Activated CD8-positive, alpha-beta memory T cell treated with anti-CD3 and anti-CD28 coated beads, Interleukin-2, amount 50 U/mL, for 48 hours (primary cell): ENCODE measurements at places on chromosomes 3 and 15.
A peak's percentile ranks its signal among the peaks of the same experiment; 100 is the strongest.

DNA sequence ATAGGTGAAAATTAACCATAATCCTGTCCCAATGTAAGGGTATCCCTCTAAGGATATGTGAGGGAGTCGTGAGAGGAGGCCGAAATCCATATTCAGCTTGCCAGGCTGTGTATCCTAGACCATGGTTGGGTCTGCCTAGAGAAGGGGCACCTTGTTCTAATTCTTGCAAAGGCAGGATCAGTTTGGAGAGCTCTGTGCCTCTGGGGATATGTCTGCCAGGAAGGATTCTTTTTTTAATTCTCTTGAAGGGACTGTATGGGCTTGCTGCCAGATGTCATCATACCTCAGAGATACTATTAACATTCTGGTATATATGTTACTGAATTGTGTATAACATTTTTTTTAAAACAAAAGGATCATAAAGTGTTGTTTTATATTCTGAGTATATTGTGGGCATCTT is 2.4 kb downstream of the ATP1B3 start:
- no peak for DNase-seq

GRCh38 chr3:123854905-123855304 is 29.2 kb downstream of the MYLK start:
- no peak for DNase-seq

- DNase-seq, result no peak
Observed at GRCh38 chr15:57680021-57680420, 26.5 kb upstream of the POLR2M start.

GRCh38 chr3:194058189-194058571 is 77.8 kb upstream of the HES1 start:
- DNase-seq, result no peak

GRCh38 chr3:9402410-9403228 is 5.2 kb downstream of the SETD5 start:
- DNase-seq, result no peak

DNA sequence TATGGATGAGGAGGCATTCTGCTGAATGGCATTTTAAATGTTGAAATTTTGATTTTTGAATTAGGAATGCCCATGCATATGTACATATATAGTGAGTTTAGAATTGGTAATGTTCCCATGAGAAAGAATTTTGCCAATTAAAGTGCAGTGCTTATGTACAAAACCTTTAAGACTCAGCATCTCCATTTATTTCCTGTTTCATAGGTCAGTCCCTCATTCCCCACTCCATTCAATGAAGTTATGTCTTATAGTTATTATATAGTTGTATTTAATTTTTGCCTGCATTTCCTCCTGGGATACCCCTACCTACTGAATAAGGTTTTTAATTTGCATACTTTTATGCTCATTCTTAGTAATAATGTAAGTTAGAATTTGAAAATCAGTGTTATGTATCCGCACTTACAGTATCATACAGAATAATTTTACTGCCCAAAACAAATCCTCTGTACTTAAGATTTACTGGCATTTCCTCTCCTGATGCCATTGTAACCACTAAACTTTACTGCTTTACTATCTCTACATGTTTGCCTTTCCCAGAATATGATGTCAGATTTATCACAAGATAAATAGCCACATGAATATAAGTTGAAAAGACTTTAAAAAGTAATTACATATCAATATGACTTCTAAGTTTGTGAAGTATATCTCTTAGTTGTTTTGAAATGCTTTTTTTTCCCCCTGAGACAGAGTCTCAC is 389.1 kb upstream of the NDN start:
- no peak for DNase-seq

- no peak for DNase-seq
Observed at GRCh38 chr3:24120434-24120833, 175.3 kb downstream of the NR1D2 start.

GRCh38 chr3:170806676-170807075 is 63.3 kb downstream of the RPL22L1 start:
- no peak for DNase-seq

DNA sequence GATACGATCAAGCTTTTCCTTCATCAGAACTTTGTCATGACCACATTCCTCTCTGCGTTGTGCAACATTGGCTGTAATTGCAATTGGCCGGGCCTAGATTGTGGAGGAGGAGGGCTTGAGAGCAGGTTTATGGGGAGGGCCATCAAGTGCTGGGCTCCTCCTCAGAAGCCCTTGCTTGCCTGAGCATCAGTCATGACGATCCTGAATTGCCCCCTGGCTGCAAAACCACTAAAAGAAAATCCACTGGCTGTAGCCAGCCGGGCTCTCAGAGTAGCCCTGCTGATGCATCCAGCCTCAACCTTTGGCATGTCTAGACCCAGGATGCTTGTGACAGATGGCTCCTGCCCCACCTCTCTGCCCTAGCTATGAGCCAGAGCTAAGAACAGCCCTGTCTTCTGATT is 13.4 kb upstream of the TRH start:
- no peak for DNase-seq

- peak; percentile 88 for DNase-seq
Observed at GRCh38 chr15:75204340-75205063, 2.8 kb downstream of the C15orf39 start.

DNA sequence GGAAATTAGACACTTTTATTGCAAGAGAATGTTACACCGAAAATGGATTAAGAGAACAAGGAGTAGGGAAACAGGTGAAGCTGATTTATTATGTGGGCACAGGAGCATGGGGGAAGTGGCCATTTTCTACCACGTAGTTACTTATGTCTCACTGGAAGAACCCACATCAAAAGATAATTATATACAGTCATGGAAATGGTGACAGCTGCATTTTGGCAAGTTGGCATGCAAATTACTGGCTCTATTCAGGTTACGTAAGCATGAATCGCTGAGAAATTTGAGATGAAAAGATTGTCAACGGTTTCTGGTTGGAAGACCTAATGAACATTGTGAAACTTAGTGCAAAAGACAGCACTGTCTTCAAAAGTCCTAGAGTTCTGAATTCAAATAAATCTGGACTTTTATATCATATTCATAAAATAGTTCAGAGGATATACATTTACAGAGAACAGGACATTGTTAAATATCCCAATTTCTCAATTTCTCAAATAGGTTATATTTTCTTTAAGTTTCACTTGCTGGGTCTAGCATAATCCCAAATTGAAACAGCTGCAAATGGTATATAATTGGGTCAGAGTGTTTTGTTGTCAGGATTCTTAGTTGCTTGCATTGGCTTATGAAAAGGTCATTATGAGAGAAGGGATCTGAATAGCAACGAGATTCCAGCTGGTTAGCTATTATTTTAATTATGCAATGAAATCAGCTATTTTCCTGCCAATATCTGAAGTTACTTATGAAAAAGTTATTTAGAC is 567.8 kb downstream of the ZPLD1 start:
- no peak for DNase-seq

DNA sequence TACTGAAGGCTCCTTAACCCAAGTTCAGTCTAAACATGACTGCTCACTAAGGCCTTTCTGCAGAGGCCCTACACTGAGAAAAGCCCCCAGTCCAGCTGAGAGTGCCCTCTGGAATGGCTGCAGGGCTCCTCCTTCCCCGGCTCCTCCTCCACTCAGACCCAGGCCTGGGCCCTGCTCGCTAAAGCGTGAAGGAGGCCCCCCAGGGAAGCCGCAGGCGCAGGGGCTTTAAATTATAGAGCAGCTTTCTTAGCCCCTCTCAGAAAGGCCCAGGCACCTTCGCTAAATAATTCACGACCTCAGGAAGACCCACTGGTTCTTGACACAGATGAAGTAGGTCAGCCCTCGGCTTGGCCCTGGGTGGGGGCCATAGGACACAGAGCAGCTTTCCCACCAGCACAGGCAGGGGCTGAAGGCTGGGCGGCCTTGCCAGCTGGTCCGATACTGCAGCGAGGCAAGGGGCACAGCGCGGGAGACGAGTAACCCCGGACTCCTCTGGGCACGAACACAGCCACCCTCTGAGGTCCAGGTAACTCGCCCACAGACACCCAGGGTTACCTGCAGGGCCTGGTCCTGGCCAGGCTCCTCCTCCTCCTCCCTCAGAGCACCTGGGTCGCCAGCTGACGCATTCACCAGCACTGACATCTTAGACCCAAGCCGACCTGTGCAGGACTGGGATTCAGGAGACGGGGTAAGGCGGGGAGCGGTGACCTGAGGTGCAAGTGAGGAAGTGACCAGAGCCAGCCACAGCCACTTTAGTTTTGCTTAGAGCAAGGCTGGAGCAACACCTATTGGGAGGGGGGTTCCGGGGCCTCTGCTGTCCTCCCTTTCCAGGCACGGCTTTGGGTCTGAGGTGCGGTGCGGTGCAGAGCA is 36.9 kb downstream of the RBPMS2 start:
- DNase-seq, result no peak

GRCh38 chr3:72829701-72830100 is 18.5 kb downstream of the SHQ1 start:
- DNase-seq, result no peak

GRCh38 chr3:126671521-126671920 is 16.6 kb upstream of the TXNRD3 start:
- DNase-seq, result no peak

DNA sequence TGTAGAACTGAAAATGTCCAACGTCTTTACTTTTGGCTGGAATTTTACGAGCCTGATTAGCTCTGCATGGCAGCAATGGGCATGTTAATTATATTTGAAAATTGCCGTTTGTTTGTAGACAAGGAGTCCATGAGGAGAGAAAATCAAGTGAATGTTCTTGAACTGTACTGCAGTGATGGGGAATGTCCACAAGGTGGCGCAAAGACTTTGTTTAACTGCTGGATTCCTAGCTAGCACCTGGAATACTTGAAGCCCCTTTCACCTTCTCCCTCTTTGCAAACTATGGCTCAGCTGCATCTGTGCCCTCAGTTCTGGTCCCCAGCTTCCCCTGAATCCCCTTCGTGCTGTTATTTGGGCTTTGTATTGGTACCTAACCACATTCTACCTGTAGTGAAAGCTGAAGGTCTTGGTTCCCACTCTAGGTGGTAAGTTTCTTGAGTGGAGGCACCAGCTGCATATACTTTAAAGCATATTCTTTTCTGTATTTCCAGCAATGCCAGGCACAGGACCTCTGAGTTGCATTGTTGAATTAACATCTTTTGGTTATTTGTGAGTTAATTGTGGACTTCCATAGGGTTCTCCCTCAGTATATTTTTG is 25.3 kb downstream of the EXOG start:
- DNase-seq, result peak; percentile 68

DNA sequence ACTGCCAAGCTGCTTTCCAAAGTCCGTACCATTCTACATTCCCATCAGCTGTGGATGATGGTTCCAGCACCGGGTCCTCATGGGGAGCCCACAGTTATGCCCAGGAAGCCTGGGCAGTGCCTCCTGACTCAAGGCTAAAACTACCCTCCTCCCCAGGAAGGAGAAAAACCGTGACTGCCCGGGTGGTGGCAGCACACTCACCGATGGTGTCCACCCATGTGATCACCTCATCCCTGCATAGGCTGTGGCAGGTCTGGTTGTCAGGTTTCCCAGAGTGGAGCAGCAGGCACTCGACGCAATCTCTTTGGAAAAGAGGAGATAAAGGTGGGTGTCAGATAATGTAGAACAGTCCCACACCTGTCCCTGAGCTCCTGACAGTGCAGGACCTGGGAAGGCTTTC is 38.6 kb downstream of the UMPS start:
- no peak for DNase-seq

DNA sequence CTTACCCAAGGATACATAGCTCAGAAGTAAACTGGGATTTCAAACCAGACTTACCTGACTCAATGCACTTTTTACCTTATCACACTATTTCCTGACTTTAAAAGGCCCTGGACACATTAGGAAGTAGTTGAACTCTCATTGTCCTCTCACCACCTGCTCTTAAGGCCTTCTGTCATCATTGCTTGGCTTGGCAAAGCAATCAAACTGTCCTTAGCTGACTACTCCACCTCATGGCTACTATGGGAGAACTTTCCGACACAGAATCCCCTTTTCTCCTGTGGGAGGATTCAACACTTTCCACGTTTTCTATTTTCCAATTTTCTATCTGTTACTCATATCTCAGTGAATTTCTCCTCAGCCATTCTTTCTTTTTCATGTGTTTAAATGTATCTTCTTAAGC is 55.4 kb downstream of the ZNF148 start:
- DNase-seq, result no peak

DNA sequence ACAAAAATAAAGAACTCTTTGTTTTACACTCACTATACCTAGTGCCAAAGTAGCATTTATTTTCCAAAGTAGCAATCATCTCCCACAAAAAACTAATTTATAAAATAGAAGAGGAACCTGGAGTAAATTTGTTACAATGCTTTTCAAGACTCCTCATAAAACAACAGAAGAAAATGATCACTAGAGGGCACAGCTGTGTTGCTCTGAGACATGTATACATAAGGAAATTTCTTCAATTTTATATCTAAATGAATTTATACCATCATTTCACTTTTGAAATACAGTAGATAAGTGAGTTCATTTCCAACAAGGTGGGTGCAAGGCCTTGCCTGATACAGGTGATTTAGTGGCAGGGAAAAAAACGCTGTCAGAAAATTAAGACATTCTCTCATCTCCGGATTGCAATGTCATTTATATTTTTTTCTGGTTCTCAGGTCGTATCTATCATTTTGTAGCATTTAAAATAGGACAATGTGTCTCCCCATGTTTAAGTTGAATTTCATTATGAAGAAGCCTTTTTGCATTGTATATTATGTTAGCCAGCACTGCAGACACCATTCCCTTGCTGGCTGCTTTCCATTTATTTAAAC is 25.3 kb upstream of the ARHGEF26 start:
- no peak for DNase-seq

GRCh38 chr15:86201313-86202008 is 121.8 kb downstream of the AGBL1 start:
- DNase-seq, result no peak

- no peak for DNase-seq
Observed at GRCh38 chr15:68551296-68551635, 27.5 kb upstream of the CORO2B start.

GRCh38 chr3:25911525-25912295 is 121.8 kb downstream of the OXSM start:
- DNase-seq, result no peak

DNA sequence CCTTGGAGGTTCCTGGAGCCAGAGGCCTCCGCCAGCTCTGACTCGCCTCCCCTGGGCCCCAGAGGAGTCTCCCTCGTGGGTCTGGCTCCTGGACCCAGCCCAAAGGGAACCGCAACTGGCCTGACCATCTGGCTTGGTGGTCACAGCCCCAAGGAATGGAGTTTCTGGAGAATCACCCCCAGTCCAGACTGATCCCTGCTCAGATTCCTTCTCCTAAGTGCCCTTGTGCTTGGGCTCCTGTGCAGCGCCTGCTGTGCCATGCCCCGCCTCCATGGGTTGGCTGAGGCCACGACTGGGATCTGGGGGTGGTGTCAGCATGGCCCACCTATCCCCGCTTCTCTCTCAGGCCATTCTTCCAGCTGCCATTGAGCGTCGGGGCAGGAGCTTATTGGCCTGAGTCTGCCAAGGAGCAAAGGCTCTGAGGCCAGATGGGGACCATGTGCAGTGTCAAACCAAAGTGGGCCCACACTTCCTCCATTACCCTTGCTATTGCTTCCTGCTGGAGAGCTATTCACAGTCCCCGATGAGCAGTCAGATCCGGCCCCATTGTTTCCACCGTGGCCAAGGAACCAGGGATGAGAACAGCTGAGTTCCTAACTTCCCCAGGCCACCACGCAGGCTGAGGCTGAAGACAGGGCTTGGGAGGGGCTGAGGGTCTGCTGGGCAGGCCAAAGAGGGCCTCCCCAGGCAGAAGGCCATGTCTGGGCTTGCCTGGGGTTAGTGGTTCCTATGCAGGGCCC is 19.0 kb downstream of the CSPG4 start:
- DNase-seq, result no peak
